CD4-positive, alpha-beta T cell treated with Interleukin-12 subunit alpha and Interleukin-12 subunit beta, for 1 hour (primary cell): ENCODE measurements at places on chromosomes 5 and 9.

- DNase-seq = no peak
Observed at GRCh38 chr5:1438871-1439270, 6.4 kb downstream of the SLC6A3 start.

- no peak for DNase-seq
Observed at GRCh38 chr9:126981218-126981617, 66.6 kb downstream of the RALGPS1 start.

- no peak for DNase-seq
Observed at GRCh38 chr9:136203408-136204144, 1.4 kb downstream of the LHX3 start.

GRCh38 chr5:116612431-116612830 is 37.8 kb upstream of the SEMA6A start:
- DNase-seq = no peak

DNA sequence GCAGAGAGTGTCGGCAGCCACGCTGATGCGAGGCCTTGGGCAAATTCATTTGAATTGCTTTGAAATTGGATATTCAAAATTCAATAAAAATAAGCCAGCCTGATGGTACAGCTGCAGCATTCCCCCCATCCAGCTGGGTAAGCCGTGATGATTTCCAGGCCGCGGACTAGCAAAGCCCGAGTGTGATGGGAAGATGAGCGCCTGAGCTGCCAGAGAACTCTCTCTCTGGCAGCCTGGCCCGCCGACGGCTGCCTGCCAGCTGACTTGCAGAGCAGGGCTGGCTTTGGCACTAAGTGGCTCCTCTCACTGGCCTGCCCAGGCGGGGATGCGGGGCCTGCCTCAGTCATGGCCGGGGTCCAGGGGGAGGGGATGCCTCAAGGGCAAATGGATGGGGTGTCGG is 268.3 kb upstream of the WWC1 start:
- DNase-seq = no peak

DNA sequence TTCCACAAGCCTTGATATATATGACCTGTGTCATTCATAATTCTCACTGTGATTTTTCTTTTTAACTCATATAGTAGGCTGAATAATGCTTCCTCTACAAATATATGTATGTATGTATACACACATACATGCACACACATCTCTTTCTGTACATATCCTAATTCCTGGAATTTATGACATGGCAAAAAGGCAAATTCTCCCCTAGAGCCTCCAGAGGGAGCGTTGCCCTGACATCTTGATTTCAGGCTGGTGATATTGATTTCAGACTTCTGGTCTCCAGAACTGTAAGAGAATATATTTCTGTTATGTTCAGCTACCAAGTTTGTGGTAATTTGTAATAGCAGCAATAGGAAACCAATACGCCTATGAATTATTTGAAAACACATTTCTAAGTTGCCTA is 166.6 kb upstream of the GAS1 start:
- no peak for DNase-seq

DNA sequence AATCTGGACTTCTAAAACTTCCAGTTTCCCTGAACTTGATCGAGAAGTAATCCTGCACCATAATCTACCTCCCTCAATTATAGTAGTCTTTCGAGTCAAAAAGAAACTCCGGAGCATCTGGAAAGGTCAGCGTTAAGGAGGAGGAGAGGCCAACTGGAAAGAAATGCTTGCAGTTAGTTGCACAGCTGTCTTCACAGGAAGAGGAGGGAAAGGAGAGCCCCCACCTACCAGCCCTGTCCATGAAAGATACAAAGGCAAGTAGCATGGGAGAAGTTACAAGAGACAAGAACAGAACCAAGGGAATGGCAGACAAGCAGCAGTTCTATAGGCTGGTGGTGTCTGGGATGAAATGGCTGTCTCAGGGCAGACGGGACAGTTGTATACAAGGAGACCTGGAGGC is 170.6 kb downstream of the RAB3C start:
- no peak for DNase-seq

DNA sequence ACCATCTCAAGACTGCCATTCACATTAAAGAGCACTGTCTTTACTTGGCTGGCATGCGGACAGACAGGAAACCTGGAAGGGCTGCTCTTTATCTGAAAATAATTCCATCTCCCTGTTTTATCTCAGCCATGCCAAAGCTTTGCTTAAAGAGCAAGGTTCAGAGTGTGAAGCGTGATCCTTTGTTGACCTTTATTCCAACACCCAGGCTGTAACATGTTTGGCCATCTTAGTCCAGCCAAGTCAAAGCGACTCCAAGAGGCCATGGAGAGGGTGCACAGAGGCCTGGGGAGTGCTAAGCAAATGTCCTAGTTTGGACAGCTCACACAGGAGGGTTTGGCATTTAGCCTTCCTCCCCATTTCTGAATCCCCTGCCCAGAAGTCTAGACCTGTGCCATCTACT is 194.7 kb downstream of the PJA2 start:
- no peak for DNase-seq

- no peak for DNase-seq
Observed at GRCh38 chr5:32753765-32754164, 42.6 kb downstream of the NPR3 start.

DNA sequence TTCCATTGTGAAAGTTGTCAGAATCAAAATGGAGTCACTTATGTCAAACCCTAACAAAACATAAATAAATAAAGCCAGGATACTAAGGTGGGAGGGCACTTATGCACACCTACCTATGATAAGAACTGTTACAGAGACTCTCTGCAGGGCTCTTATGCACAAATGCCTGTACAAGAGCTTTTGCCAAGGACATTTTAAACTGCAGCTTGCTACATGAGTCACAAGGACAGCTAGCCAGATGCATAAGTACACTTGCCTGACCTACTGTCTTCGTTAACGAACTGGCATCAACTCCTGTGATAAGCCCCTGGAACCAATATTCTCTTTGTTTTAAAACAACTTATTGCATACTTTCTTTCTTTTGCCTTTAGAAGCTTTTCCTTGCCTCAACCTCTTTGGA is 152.9 kb upstream of the SPEF2 start:
- DNase-seq = no peak

DNA sequence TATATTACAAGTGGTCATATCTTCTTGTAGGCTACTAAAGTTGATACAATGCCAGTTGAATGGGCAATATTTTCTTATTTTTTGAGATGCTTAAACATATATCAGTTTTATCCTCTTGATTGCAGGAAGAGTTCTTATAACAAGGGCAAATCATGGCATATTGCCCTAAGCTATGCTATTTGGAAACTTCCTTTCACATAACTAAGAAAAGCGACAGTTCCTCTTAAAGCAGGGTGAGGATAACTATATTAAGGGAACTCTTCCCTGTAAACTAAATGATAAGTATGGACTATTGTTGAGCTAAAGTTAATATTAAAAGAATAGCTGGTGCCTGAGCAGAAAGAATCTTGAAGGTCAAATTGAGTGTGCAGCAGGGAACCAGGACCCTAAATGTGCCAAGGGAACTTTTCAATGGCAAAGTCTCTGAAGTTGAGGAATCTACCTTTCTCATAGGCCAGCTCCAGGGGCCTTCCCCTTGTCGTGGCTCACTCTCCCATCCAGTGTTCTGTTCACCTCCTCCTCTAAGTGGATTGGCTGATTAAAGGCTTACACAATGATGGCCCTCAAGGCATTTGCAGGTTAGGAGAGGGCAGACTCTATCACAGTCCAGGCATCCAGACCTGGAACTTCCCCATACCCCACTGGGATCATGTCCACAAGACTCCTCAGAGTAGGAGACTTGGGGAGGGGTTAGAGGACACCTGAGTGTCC is 26.8 kb downstream of the FYB1 start:
- DNase-seq = no peak

DNA sequence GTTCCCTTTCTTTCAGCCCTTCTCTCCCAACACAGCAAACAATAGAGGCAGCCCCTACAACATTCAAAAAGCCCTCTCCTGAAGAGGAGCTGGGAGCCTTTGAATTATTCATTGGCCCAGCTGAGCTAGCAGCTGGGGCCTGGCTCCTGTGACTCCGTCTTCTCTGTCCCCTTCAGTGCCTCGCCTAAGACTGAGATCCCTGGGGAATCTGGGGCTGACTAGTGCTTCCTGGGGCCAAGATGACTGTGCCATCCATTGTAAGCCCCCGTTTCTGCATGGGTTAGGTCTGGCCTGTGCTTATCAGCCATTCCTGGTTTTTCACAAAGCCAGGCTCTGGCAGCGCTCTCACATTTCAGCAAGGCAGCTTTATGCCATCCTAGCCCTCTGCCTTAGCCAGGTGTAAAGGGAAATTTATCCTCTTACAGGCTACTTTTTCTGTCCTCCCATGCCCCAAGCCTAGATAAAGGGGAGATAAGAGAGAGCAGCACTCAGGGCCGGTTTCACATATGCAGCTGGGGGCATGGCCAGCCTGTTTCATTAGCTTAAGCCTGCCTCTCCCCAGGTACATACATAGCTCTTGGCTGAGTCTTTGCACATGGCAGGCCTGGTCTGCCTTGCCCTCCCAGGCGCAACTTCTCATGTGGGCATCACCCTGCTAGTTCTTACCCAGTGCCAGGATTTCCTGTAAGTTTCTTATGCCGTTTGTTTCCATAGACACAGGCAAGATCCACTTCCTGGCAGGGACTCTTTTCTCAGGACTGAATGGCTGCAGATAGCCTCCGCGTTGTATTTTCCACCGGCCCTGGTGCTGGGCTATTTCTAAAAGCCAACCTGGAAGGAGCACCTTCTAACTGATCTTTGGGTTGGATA is 15.8 kb downstream of the PTPA start:
- no peak for DNase-seq

DNA sequence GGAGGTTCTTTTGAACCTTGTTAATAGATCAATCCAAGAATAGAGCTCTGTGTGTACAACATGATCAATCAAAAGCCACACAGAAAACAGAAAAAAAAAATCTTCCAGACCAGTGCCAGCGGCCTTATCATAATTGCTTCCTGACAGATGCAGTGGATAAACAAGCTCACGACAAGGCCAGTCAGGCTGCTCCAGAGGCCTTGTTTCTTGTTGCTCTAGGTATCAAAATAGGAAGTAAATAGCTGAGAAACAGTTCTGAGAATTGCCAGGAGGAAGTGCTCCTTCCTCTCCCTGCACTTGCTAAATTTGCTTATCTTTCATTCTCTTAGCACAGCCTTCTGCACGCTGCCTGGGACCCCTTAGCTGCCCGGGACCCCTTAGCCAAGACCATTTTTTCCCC is 199.0 kb upstream of the TARS1 start:
- DNase-seq = no peak

GRCh38 chr9:75993434-75993833 is 103.0 kb downstream of the PCSK5 start:
- no peak for DNase-seq

GRCh38 chr5:61004448-61004847 is 59.4 kb downstream of the NDUFAF2 start:
- DNase-seq = no peak

- DNase-seq = no peak
Observed at GRCh38 chr5:89967771-89968444, 441.6 kb downstream of the CETN3 start.

DNA sequence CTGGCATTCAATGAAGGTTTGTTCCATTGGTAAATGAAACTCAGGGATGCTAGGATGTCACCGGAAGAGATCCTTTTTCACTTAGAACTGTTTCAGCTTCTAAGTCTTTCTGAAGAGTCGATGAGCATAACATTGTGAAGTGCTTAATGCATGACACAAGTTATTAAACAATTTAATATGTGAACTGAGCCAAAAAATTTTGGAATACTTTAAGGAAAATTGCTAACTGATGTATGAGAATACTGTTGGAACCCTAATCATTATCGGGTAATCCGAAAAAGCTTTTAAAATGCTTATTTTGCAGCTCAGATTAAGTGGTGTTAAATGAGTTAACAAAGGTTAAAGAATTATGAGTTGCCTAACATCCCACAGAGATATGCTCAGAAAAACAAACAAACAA is 34.9 kb downstream of the DMRT2 start:
- DNase-seq = no peak
